ENCODE measurements at places on chromosomes 5 and 9.
A peak's percentile ranks its signal among the peaks of the same experiment; 100 is the strongest.

GRCh38 chr9:108188976-108189375, 666.8 kb downstream of the ACTL7B start:
- no peak for DNase-seq

DNA sequence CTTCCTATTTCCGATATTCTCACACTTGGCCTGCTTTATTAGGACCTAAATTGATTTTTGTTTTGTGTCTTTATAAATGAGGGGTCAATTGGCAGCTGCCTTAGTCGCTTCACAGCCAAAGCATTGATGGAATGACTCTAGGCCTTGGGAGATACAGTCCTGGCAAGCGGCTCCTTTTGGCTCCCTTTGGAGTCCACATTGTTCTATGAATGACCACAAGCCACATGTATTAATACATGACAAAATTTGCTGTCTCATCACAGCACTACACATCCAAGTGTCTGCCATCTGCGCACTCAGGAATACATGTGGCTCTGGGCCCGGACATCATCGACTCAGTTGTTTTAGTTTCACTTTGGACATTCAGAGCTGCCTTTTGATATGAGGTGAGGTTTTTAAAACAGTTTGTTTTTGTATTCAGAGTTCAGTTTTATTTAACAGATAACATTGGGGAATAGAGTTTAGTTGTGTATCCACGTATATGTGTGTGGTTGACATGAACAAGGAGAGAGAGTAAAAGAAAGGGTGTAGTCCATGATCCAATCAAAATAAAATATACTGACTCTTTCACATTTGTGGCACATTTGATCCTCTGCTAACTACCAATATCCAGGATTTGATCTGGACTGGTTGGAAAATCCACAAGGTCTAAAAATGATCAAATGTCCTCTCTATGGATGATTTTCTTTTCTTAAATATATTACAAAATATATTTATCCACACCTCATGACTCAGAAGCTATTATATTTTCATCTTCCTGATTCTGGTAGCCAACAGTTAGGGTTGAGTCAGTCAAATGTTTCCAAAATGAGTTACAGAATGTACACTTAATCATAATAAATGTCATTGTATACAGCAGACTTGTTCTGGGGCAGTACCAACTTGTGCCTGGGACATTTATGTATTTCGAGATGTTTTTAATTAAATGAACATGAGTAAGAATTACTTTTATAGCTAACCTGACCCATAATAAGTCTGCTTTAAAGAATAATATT, 114.0 kb upstream of the MTAP start:
- DNase-seq: peak; percentile 42

DNA sequence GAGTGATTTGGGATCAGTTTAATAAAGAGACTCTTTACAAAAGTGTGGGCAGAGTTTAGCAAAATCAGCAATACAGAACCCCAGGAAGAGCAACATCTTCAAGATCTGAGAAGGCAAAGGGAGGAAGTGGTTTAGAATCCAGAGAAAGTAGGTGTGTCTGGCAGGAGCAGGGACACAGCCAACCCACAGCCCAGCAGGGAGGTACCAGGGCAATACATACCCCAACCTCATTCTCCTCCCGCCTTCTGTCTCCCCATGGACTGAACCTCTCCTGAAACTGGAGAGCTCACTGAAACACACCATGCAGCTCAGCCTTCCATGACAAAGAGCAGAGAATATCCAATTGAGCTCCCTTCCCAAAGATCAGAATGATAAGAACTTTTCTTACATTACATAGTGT, 283.4 kb downstream of the PRELID2 start:
- DNase-seq: no peak

DNA sequence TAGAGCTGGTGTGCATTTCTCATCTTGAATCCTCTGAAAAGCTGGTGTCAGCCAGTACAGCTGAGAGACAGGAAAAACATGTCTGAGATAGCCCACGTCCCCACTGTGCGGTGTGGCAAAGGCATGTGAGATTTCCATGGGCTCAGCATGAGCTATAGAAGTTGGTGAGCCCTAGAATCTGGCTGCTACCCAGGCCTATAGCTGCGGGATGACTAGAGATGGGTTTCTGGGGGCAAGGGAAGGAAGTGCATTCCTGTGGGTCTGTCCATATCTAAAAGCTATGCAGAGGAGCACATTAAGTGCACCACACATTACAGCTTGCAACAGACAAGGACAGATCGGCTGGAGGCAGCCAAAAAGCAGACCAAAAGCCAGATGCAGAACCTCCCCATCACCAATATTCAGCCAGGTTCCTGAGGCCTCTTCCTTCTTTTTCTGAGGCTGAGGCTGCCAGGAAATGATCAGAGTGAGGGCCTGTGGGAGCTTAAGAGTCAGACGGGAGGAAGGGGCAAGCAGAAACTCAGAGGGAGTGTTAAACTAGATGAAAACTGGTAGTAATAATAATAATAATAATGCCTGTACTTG, 55.8 kb upstream of the RANBP3L start:
- DNase-seq: no peak

DNA sequence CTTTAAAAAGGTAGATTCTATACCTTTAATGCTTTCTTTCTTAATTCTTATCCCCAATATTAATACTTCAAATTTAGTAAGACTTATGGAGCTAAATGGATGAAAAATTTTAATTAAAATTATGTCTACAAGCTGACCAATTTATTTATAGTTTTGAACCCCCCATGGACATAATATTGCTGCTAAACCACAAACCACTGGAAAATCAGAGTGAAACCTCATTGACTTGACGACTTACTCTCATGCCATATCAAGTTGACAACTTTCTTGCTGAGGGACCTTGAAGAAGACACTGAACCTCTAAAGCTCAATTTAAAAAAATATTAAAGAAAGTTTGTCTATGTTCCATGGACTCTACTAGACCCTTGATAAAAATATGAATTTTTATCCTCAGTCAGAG, 653.7 kb downstream of the TLE1 start:
- no peak for DNase-seq

DNA sequence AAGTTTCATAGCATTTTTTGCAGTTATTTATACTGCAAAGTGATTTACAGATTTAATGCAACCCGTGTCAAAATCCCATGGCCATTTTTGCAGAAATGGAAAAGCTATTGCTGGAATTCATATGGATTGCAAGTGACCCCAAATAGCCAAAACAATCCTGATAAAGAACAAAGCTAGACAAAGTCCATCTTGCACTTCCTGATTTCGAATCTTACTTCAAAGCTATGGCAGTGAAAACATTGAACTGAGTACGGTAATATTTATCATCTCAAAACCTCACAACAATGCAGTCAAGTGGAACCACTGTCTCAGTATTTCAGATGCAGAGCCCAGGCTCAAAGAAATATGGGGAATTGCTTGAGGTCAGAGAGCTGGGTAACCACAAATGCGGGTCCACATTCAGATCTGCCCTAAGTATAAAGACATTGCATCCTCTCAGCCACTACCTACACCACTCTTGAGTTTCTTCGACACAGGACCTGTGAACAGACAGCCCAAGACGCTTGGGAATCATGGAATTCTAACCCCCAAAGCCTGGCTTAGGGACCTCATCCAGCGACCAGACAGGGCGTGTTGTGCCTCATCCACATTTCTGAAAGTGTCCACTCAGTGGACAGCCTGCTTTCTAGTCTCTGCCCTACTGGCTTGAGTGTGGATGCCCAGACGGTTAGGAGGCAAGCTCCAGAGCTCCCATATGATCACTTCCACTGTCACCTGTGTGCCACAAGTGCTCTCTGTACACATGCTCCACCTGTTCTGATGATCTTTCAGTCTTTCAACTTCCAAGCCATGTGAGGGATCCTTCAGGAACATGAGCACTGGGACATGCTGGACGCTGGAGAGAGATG, 39.3 kb upstream of the KCNIP1 start:
- DNase-seq: no peak

- DNase-seq: peak; percentile 37
Observed at GRCh38 chr5:170631466-170632195, 127.8 kb downstream of the KCNIP1 start.

DNA sequence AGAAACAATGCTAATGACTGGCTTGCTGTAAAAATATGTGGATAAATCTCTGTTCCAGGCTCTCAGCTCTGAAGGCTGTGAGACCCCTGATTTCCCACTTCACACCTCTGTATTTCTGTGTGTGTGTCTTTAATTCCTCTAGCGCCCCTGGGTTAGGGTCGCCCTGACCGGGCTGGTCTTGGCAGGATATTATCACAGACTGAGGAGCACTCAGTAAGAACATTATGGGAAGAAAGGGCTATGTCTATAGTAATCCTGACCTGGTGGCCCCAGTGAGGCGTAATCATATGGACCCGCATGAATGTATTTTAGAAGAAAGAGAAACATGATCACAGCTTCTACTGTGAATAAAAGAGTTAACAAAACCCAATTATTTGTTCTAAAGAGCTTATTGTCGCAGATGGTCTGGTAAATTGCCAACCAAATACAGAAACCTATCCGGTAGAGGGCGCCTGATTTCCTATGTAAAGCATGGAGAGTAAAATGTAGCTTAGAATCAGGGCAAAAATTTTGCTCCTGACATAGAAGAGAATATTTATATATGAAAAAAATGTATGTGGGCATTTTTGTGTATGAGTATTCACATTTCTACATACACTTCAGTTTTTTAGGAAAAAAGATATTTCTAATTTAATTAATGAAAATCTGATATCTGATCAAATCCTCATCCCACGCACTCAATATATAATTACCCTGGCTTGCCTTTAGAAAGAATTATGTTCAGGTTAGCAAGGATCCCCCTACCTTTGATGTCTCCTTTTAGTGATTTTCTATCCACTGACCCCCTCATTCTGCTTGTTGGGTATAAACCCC, 5.8 kb upstream of the IFNA1 start:
- peak; percentile 66 for DNase-seq

- no peak for DNase-seq
Observed at GRCh38 chr5:80008995-80009765, 18.1 kb upstream of the MTX3 start.

DNA sequence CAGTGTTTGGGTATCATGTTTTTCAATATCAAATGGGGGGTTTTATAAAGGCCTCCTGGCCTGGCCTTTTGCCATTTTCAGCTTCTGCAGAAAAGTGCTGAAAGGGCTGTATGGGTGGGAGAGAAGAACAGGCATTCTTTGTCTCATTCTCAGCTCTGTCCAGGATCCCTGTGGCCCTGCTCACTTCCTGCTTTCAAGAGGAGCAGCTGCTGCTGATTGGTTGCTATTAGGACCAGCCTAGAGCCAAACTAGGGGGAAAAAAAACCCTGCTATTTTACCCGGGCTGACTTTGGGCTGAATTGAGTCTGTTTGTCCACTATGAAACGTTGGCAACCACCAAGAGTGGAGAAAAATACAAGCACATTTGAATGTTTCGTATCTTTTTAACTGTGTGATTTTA, 117.1 kb downstream of the CMYA5 start:
- DNase-seq: peak; percentile 15

GRCh38 chr5:157590478-157590877, 14.9 kb upstream of the ADAM19 start:
- no peak for DNase-seq

DNA sequence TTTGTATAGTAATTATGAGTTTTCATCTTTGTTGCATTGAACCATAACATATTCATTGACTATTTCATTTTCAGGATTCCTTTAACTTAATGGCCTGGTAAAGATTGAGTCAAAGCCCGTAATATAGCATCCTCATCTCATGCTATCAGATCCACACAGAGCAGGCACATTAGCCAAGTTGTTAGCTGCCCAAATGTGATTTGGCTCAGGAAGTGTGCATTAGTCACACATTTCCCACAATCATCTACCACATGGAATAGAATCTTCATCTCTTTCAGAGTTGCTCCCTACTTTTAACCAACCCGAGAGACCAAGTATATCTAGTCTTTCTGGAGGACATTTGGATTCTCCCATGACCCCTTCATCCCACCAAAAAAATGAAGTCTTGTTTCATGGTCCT, 481.0 kb upstream of the PTGER4 start:
- DNase-seq: no peak

DNA sequence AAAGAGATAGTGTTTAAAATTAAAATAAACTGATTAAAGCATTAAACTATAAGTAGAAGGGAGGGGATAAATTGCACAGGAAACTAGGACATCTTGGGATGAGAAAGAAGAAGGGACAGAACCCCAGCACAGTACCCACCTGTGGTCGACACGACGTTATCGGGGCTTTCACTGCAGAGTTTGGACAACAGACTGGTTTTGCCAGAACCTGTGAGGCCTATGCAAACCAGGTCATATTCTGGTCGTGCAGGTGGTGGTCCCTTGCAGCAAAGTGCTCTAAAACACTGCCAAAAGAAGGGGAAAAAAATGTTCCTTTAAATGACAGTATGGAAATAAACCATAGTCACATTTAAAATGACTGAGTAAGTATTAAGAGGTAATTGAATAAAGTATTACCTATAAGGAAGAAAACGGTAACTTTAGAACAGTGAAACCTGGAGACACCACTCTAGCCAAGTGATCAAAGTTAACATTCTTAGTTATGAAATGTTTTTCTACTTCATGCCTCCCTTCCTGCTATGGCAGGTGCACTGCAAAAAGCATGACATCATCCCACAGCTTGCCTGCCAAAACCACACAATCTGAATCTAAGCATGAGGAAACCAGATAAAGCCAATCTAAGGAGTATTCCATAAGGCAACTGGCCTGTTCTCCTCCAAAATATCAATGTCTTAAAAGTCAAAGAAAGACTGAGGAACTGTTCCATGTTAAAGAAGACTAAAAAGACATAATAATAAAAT, 138.6 kb downstream of the ARL15 start:
- DNase-seq: peak; percentile 19

- DNase-seq: no peak
Observed at GRCh38 chr5:87339986-87340385, 72.3 kb downstream of the RASA1 start.

GRCh38 chr5:113125371-113125770, 148.8 kb downstream of the DCP2 start:
- DNase-seq: no peak

DNA sequence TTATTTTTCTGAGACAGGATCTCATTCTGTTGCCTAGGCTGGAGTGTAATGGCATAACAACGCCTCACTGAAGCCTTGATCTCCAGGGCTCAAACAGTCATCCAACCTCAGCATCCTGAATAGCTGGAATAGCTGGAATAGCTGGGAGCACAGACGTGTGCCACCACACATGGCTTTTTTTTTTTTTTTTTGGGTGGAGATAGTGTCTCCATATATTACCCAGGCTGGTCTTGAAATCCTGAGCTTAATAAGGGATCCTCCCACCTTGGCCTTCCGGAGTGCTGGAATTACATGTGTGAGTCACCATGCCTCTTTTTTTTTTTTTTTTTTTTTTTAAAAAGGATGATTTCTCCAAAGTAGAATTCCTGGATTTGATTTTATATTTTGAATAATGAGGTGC, 60.7 kb downstream of the NSD1 start:
- DNase-seq: no peak

DNA sequence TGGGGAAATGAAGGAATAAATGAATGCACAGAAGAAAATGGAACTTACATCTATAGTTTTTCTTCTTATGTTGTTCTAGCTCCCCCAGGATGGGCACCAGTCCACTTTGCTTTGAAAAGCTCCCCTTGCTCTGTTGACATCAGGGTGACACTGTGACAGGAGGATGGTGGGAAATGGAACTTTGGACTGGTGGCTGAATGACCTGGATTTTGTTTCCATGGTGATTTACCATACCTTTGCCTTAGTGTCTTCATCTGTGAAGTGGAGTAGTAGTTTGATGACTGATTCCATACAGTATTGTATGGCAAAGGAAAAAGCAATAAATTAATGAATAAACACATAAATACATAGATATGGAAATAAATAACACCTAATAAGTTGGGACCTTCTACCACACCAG, 294.7 kb downstream of the KIF4B start:
- DNase-seq: no peak

- no peak for DNase-seq
Observed at GRCh38 chr5:4099386-4099785, 503.8 kb downstream of the IRX1 start.

All from cerebellar cortex (tissue), 1 donor.